Endodermal cell (in vitro differentiated cells): ENCODE measurements at places on chromosomes 2 and 18. TPM values are rescaled to one million over a fixed set of nuclear protein-coding genes. Genes with fewer than 3 reads are reported as not detected.

- no peaks in the 10 kb centered on the region for H3K36me3 ChIP-seq
- no peaks in the 10 kb centered on the region for H3K27me3 ChIP-seq
- no peak overlapping the region for H3K4me3 ChIP-seq
Observed at GRCh38 chr2:1032030-1032429, 81.4 kb downstream of the SNTG2 start.

The SERPINB5 gene
- 0.57 TPM in 1 of 3 replicates, not detected in the others for total RNA-seq

- DNase-seq: no peak
- no peaks in the 10 kb centered on the region for H3K4me1 ChIP-seq
- no peak overlapping the region for H3K27ac ChIP-seq
- no peaks in the 10 kb centered on the region for H3K36me3 ChIP-seq
Observed at GRCh38 chr2:235478609-235479008, 15.2 kb upstream of the AGAP1 start.

DNA sequence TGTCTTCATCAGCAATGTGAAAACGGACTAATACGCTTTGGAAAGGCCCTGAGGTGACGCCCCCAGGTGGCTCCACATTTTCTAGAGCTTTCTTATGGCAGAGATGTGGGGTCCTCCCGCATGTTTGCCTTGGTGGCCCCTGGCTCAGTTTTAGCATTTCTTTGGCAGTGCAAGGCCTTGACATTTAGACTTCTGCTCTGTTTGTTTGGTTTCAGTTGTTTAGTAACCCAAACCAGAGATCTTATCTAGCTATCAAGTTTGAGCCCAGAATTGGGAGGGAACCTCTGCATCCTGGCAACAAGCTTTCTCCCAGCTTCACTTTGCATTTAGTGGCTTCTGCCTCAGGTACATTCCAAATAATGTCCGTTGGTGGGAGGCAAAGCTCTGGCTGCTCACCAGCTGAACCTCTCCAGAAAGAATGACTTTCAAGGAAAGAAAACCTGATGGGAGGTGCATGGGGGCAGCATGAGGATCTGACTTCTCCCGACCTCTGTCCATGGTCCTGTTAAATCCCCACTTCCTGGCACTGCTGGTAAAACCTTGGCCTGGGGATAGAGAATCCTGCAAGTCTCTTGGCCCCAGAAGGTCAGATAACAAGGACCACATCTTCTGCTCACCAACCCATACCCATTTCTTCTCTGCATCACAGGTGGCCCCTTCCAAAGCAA, 12.0 kb upstream of the MBP start:
- no peaks in the 10 kb centered on the region for H3K27me3 ChIP-seq
- no peak overlapping the region for H3K4me3 ChIP-seq
- H3K36me3 ChIP-seq: no peaks in the 10 kb centered on the region

The UNC80 gene
- total RNA-seq: 0.50 and 0.55 TPM in 2 replicates

- H3K4me1 ChIP-seq: peaks cover 7% of the 10 kb centered on the region
- DNase-seq: peak; percentile 50
- no peak overlapping the region for H3K27ac ChIP-seq
- no peaks in the 10 kb centered on the region for H3K36me3 ChIP-seq
- no peaks in the 10 kb centered on the region for H3K27me3 ChIP-seq
Observed at GRCh38 chr2:102703748-102704147, 58.1 kb upstream of the TMEM182 start.

GRCh38 chr2:212089873-212090272, 448.7 kb downstream of the ERBB4 start:
- no peak overlapping the region for H3K4me3 ChIP-seq
- no peaks in the 10 kb centered on the region for H3K36me3 ChIP-seq
- H3K27me3 ChIP-seq: no peaks in the 10 kb centered on the region
- H3K27ac ChIP-seq: no peak overlapping the region
- DNase-seq: no peak

DNA sequence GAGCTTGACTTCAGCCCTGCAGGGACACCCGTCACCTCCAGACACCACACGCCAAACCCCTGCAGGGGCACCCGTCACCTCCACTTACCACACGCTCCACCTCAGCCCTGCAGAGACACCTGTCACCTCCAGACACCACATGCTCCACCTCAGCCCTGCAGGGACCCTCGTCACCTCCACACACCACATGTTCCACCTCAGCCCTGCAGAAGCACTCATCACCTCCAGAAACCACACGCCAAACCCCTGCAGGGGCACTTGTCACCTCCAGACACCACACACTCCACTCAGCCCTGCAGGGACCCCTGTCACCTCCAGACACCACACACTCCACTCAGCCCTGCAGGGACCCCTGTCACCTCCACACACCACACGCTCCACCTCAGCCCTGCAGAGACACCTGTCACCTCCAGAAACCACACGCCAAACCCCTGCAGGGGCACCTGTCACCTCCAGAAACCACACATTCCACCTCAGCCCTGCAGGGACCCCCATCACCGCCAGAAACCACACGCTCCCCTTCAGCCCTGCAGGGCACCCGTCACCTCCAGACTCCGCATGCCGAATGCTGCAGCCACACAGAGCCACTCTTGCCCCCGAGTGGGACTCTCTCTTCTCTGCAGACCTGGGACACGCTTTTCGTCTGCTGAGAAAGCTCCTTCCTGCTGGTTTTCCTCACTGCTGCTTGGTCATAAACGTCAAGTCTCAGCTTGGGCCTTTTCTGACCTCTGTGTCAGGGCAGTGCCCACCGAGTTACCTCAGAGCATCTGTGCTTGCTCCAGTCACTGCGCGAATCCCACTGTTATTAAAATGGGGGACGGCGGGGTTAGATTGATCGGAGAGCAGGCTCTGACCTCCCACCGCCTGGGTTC, 77.5 kb upstream of the SALL3 start:
- peak; percentile 29 for DNase-seq
- no peak overlapping the region for H3K4me3 ChIP-seq
- H3K27ac ChIP-seq: no peak overlapping the region
- no peaks in the 10 kb centered on the region for H3K36me3 ChIP-seq
- no peaks in the 10 kb centered on the region for H3K4me1 ChIP-seq

The SCTR gene
- total RNA-seq: 0.20 and 0.36 TPM in 2 replicates

- peaks cover 3% of the 10 kb centered on the region for H3K4me1 ChIP-seq
- H3K4me3 ChIP-seq: no peak overlapping the region
- no peak overlapping the region for H3K27ac ChIP-seq
- H3K36me3 ChIP-seq: no peaks in the 10 kb centered on the region
- no peaks in the 10 kb centered on the region for H3K27me3 ChIP-seq
- no peak for DNase-seq
Observed at GRCh38 chr2:205511641-205512040, 170.7 kb upstream of the NRP2 start.

GRCh38 chr2:107168141-107168540, 282.2 kb upstream of the ST6GAL2 start:
- H3K4me1 ChIP-seq: peaks cover 6% of the 10 kb centered on the region
- no peak for DNase-seq
- no peak overlapping the region for H3K4me3 ChIP-seq
- no peaks in the 10 kb centered on the region for H3K27me3 ChIP-seq
- H3K27ac ChIP-seq: no peak overlapping the region

DNA sequence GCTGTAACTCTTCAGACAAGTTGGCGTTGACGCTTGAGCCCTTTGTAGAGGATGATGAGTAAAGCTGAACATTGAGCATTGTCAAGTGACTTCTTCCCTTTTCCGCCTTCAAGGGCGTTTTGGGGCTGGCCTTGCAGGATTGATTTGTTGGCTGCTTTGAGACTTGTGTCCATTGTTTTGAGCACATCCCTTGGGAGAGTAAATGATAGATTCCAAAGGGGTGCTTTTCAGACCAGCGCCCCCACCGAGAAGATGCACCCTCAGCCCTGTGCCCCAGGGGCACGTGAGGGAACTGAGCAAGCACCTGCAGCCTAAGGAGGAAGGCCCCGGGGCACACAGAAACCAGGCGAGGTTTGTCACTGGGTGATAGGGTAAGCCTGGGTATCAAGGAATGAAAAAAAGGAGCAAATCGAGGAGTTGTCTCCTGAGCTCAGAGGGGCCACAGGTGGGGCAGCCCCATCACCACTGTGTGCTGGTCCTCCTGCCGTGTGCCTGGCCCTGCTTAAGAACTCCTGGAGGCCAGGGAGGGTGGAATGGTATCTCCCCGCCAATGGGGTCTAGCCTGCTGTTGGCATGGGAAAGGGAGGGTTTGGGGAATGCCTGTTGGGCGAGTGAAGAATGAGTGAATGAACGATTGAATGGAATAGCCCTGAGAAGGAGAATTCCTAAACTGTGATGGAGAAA, 64.0 kb downstream of the RAB31 start:
- no peaks in the 10 kb centered on the region for H3K36me3 ChIP-seq
- no peak overlapping the region for H3K4me3 ChIP-seq
- H3K4me1 ChIP-seq: peaks cover 5% of the 10 kb centered on the region
- no peaks in the 10 kb centered on the region for H3K27me3 ChIP-seq
- no peak overlapping the region for H3K27ac ChIP-seq
- DNase-seq: peak; percentile 45

- H3K4me1 ChIP-seq: no peaks in the 10 kb centered on the region
- no peaks in the 10 kb centered on the region for H3K36me3 ChIP-seq
- no peak overlapping the region for H3K27ac ChIP-seq
- DNase-seq: no peak
- H3K27me3 ChIP-seq: no peaks in the 10 kb centered on the region
- H3K4me3 ChIP-seq: no peak overlapping the region
Observed at GRCh38 chr2:27150639-27151230, 1.9 kb downstream of the TCF23 start.

DNA sequence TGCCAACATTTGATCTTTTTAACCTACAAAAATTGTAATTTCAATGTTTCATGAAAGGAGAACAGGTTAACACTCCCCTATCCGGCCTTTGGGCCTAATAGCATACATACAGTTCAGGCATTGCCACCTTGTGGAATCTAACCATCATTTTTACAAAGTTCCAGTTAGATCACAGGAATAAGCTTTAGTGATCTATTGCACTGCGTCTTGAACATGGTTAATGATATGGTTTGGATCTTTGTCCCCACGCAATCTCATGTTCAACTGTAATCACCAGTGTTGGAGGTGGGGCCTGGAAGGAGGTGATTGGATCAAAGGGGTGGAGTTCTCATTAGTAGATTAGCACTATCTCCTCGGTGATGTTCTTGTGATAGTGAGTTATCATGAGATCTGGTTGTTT, 58.2 kb upstream of the NEUROD1 start:
- no peaks in the 10 kb centered on the region for H3K4me1 ChIP-seq
- no peak overlapping the region for H3K27ac ChIP-seq
- no peaks in the 10 kb centered on the region for H3K36me3 ChIP-seq
- no peak overlapping the region for H3K4me3 ChIP-seq
- DNase-seq: no peak

DNA sequence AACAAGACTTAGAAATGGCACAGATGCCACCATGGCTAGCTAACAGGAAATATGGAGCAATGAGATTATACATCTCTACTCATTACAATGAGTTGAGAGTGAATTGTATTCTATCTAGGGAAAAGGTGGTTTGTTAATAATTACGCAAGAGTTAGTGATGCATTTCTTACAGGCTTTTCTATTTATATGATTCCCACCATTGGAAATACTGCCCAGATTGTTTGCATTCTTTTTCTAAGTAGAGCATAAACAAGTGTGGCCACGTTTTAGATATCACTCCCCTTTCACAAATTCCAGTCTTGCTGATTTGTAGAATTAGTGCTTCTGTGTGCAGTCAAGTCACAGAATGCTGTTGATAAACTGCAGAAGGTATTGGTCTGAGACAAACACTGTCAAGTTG, 56.6 kb downstream of the ZNF804A start:
- no peaks in the 10 kb centered on the region for H3K36me3 ChIP-seq
- H3K27ac ChIP-seq: no peak overlapping the region
- H3K4me3 ChIP-seq: no peak overlapping the region
- H3K27me3 ChIP-seq: no peaks in the 10 kb centered on the region

DNA sequence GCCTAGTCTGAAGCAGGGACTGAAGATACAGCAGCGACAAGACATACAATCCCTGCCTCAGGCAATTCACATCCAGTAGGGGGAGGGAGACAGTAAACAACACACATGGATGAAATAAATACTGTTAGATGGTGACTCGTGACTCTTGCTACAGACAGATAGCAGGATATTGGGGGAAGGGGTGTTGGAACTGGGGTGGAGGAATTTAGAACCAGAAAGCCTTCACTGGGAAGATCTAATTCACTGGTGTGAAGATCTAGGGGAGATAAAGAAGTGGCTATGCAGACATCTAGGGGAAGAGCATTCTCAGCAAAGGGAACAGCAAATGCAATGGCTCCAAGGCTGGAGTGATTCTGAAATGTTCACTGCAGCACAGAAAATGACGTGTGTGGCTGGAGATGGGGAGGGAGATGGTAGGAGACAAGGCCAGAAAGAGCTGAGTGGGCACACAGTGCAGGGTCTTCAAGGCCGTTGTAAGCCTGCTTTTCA, 52.6 kb upstream of the TMEM163 start:
- H3K36me3 ChIP-seq: no peaks in the 10 kb centered on the region
- H3K27me3 ChIP-seq: peaks cover 4% of the 10 kb centered on the region
- peaks cover 30% of the 10 kb centered on the region for H3K4me1 ChIP-seq
- H3K4me3 ChIP-seq: peak overlapping the region; percentile 36

DNA sequence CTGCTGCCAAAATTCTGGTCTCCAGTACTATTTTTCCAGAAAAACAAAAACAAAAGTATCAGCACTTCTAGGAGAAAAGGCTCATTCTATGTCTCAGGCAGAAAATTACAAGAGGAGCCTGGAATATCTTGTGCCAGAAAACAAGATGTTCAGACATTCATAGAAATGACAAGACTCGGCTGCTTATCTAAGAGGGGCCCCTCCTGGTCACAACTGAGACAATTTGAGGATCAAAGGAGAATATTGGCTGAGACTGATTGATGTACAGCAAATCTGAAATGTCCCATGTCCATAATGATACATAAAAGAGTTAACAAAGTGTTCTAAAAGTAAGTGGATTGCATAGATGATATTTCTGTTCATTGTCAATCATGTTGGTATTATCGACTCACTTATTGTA, 2.4 kb upstream of the RPS7 start:
- no peak for DNase-seq
- peaks cover 17% of the 10 kb centered on the region for H3K36me3 ChIP-seq
- no peak overlapping the region for H3K27ac ChIP-seq

The SEMA4C gene
- 56.7 to 86.7 TPM (median 82.5 TPM) in 3 replicates for total RNA-seq
